Muscle of leg (tissue), 16 donors: ENCODE measurements at places on chromosomes 7 and 10. TPM values are rescaled to one million over a fixed set of nuclear protein-coding genes. Genes with fewer than 3 reads are reported as not detected.

Gene AKR1C4
- not detected for polyA plus RNA-seq

Gene LRMDA
- polyA plus RNA-seq, result 4.9 TPM

- no peak for DNase-seq
Measured at GRCh38 chr10:133276435-133277201, at the start of gene ADAM8. ADAM8 (minus strand) TSS chr10:133276868; CDS start chr10:133276817, 51 bp downstream.

Gene SNX10
- polyA plus RNA-seq, result 1.6 TPM

Gene NPY
- polyA plus RNA-seq, result 10.9 TPM

Gene PRKG1
- 43.9 TPM for polyA plus RNA-seq

DNA sequence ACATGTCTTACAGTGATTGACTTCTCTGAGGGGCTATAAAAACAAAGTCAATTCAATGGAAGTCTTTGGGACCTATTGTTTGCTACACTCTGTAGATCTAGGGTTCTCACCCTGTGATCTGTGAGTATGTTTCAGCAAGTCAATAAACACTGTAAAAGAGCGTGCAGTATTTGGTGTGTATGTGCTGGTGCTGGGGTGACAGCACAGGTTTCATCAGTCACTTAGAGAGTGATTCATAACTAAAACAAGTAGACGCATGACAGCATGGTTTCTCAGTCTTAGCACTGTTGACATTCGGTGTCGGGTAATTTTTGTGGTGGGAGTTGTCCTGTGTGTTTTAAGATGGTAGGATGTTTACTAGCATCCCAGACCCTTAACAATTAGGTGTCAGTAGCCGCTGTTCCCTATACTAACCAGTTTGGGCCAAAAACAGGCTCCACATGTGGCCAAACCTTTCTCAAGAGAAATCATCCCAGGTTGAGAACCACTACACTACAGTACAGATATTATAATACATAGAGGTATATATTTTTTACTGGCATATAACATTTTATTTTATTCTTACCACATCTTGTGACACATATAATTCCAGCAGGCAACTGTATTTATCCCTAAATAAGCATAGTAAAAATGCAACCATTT is 411.8 kb downstream of the ARL4A start:
- DNase-seq, result no peak
